Activated T-helper 1 cell treated with anti-CD3 and anti-CD28 coated beads, Interleukin-12 subunit alpha, Interleukin-12 subunit beta, Interleukin-2, Interleukin-4 antibody, amounts not matched to agents 30 ng/mL and 10 ng/mL and 1 ng/mL, durations not matched to agents 14 hours and 24 hours and 36 hours (primary cell): ENCODE measurements at places on chromosomes 16 and 17.

GRCh38 chr16:63157818-63158217, 1121.6 kb upstream of the CDH8 start:
- no peaks in the 10 kb centered on the region for H3K36me3 ChIP-seq
- no peak for DNase-seq
- H3K4me1 ChIP-seq = no peaks in the 10 kb centered on the region
- H3K27me3 ChIP-seq = no peaks in the 10 kb centered on the region
- no peak overlapping the region for H3K27ac ChIP-seq

DNA sequence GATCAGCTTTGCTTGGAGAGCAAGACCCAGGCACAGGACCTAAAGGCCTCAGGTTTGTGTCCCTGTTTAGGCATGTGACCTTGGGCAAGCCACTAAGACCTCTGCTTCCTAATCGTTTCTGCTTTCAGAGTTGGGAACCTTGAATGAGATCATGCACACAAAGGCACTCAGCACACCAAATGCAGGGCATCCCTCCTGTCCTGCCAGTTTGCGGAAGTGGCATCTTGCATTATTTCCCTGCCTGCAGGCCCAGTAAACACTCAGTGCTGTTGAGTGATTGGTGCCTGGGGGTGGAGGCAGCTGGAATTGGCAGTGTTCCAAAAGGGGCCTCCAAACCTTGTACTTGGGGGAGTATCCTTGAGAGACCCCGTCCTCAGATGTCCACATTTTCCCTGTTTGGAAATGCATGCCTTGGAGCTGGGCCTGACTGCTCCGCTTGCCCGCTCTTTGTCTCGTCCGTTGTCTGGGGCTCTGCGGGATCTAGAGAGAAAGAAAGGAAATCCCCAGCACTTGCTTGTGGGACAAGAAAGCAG, 28.7 kb downstream of the MRM1 start:
- peaks cover 17% of the 10 kb centered on the region for H3K27me3 ChIP-seq
- H3K27ac ChIP-seq = no peak overlapping the region
- H3K36me3 ChIP-seq = no peaks in the 10 kb centered on the region
- no peak for DNase-seq

GRCh38 chr16:88681084-88681680, 5.1 kb downstream of the SNAI3 start:
- H3K27ac ChIP-seq = peak overlapping the region; percentile 89
- H3K36me3 ChIP-seq = peaks cover 5% of the 10 kb centered on the region
- H3K4me1 ChIP-seq = peaks cover 33% of the 10 kb centered on the region

DNA sequence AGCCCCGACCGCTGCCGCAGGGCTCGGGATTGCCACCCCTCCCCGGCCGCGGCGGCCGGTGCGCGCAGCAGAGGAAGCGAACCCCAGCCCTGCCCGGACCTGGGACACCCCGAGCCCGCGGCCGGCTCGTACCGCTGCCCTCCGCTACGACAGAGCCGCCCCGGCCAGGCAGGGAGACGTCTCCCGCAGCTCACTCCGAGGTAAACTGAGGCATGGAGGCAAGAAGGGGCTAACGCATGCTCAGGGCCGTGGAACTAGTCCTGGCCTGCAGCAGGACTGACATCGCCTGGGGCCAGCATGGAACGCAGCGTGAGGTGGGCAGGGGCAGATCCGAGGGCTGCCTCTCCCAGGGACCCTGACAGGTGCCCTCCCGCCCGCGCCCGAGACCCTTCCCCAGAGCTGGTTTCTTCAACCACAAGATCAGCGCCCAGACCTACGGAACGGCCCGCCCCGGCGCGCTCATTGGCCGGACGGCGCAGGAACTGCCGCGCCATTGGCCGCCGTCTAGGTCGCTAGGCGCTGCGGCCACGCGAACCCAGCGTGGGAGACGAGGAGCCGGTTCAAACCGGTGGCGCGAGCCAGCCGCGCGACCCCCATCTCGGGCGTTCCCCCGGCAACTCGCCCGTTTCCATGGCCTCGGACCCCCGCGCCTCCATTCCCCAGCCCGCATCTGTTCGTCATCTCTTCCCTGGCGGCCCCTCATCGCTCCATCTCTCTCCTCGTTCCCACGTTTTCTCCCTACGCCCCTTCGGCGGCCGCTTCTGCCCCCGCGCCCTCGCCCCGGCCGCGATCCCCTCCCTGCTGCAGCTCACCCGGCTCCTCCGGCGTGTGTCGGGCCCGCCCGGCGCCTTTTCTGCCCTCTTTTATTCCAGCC, at the start of gene SLC43A2:
Gene SLC43A2, minus strand, starts transcription at position 853 of the 874 bp plus-strand sequence. CDS start 960 bp downstream, outside the sequence.
- DNase-seq = peak; percentile 75
- peak within 1 kb of the TSS; percentile 90 for H3K4me3 ChIP-seq
- peaks cover 36% of the 10 kb centered on the region for H3K27me3 ChIP-seq
- H3K4me1 ChIP-seq = peaks cover 16% of the 10 kb centered on the region

DNA sequence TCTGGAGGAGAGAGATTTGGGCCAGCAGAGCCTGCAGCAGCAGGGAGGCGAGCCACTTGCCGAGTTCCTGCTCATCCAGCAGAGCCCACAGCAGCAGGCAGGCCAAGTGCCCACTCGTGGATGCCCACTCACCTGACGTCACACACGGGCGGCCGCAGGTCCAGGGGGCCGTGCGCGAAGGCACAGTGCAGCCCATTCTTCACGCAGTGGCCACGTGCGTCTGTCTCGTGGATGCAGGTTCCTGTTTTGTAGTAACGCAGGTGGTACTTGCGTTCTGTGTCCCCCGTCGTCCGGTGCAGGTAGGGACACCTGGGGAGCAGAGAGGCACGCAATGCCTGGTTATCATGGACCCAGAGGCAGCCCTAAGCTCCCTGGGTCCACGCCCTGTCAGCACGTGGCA, 11.5 kb downstream of the UNKL start:
- no peak overlapping the region for H3K4me3 ChIP-seq
- peaks cover 11% of the 10 kb centered on the region for H3K36me3 ChIP-seq
- no peak overlapping the region for H3K27ac ChIP-seq
- no peaks in the 10 kb centered on the region for H3K27me3 ChIP-seq
- DNase-seq = no peak
- H3K4me1 ChIP-seq = peaks cover 5% of the 10 kb centered on the region

DNA sequence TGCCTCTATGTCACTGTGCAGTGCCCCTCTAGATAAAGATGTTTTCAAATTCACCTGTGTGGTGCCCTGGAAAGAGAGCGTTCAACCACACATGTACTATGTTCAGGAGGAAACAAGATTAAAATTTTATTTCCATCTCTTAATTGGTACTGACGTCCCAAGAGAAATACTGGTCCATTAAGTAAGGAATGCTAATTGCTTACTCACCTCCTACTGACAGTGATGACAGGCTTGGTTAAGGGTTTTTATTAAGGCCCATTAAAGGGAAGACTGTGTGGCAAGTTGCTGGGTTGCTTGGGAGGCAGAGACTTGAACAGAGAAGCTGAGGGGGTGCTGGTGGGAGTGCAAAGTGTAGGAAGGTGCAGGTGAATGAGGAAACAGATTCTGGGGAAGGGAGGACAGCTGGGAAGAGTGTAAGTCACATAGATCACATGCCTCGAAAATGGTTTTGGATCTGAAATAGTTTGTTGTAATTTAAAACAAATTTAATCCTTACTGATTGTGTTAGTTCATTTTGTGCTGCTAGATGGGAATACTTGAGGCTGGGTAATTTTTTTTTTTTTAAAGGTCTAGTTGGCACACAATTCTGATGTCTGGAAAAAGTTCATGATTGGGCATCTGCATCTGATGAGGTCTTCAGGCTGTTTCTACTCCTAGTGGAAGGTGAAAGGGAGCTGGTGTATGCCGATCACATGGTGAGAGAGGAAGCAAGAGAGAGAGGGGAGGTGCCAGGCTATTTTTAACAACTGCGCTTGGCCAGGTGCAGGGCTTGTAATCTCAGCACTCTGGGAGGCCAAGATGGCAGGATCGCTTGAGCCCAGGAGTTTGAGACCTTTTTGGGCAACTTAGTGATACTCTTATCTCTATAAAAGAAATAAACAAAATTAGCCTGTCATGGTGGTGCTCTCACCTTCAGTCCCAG, 140.5 kb downstream of the CACNG3 start:
- no peaks in the 10 kb centered on the region for H3K36me3 ChIP-seq
- DNase-seq = no peak
- H3K27ac ChIP-seq = no peak overlapping the region
- H3K4me1 ChIP-seq = no peaks in the 10 kb centered on the region

DNA sequence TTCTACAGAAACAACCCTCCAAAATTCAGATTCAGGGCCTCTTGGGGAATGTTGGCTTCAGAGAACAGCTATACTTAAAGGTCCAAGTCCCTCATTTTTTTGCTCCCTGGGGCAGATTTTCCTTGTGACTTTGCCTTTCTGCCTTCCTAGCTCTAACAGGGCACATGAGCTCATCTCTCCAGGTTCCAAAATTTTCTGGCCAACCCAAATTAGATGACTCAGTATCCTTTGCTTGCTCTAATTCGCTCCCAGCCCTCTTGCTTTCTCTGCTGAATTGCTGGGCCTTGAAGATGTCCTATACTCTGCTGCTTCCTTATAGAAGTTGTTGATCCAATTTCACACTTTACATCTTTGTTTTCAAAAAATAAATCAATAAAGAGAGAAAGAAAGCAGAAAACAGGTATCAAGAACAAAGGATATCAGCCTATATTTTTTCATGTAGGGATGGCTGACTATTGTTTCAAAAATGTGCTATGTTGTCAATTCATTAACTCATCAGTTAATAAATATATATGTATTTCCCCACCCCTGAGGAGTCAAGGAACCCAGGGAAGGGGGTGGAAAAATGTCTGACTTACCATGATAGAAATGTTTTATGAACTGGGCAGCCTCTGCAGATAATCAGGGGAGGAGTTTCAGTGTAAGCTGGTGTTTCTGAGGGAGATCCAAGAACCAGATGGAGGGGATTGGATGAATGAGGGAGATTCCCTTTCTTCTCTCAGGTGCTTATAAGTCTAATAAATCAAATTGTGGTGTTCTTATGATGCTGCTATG, 1.0 kb upstream of the KRTAP4-2 start:
- H3K27me3 ChIP-seq = no peaks in the 10 kb centered on the region
- no peaks in the 10 kb centered on the region for H3K4me1 ChIP-seq
- no peak overlapping the region for H3K27ac ChIP-seq
- no peak overlapping the region for H3K4me3 ChIP-seq

GRCh38 chr16:88527186-88527936, 42.8 kb upstream of the ZC3H18 start:
- no peaks in the 10 kb centered on the region for H3K36me3 ChIP-seq
- no peak overlapping the region for H3K27ac ChIP-seq
- H3K27me3 ChIP-seq = no peaks in the 10 kb centered on the region
- no peaks in the 10 kb centered on the region for H3K4me1 ChIP-seq
- peak; percentile 37 for DNase-seq

- DNase-seq = no peak
- H3K36me3 ChIP-seq = no peaks in the 10 kb centered on the region
- H3K4me3 ChIP-seq = no peak overlapping the region
- no peaks in the 10 kb centered on the region for H3K27me3 ChIP-seq
Measured at GRCh38 chr17:53627511-53627910, 195.2 kb upstream of the KIF2B start.

DNA sequence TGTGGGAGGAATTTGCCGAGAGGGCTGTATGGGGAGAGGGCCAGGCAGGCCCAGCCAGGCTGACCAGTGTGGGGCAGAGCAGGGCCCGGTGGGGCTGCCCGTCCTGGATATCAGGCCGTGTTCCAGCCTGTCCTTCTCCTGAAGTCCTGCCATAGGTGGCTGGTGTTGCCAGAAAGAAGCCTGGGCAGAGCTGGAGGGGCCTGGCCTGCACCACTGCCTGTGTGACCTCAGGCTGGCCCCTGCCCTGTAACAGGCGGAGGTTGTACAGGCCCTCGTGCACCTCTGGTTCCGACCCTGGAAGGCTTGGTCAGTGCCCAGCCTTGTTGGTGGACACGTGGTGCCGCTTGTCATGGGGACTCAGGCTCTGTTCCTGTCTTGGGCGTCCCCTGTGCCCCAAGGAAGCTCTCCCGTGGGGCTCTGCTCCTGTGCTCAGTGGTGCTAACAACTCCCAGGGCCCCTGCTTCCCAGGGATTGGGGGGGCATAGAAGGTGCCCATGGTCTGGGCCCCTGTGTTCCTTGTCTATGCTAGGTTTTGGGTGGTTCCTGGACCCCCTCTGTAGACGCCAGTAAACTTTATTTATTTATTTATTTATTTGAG, 33.3 kb downstream of the ADCY7 start:
- peaks cover 5% of the 10 kb centered on the region for H3K4me1 ChIP-seq
- H3K27me3 ChIP-seq = no peaks in the 10 kb centered on the region
- H3K27ac ChIP-seq = no peak overlapping the region
- no peak for DNase-seq

GRCh38 chr16:86134802-86135461, 236.0 kb downstream of the IRF8 start:
- no peaks in the 10 kb centered on the region for H3K36me3 ChIP-seq
- DNase-seq = no peak
- no peak overlapping the region for H3K4me3 ChIP-seq
- no peaks in the 10 kb centered on the region for H3K4me1 ChIP-seq
- peaks cover 3% of the 10 kb centered on the region for H3K27me3 ChIP-seq

DNA sequence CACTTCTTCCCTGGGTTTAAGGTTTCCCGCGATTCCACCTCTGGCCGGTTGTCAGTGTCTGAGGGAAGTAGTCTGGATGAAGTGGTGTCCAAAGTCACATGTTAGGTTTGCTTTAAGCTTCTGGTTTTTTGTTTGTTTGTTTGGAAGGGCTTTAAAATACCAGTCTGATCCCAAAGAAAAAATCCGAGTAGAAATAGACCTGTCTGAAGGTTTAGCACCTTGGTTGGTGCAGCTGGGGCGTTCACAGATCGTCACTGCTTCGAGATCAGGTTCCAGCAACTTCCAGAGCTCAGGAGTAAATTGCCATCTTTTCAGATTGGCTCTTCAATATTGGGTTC, 567 bp downstream of the TMEM97 start:
- H3K27ac ChIP-seq = peak overlapping the region; percentile 94
- H3K27me3 ChIP-seq = no peaks in the 10 kb centered on the region
- peaks cover 19% of the 10 kb centered on the region for H3K36me3 ChIP-seq

GRCh38 chr17:53736516-53737240, 86.0 kb upstream of the KIF2B start:
- no peak for DNase-seq
- no peaks in the 10 kb centered on the region for H3K36me3 ChIP-seq
- H3K27ac ChIP-seq = no peak overlapping the region
- no peaks in the 10 kb centered on the region for H3K27me3 ChIP-seq
- no peak overlapping the region for H3K4me3 ChIP-seq
